ENCODE measurements at places on chromosomes 6 and 20.

DNA sequence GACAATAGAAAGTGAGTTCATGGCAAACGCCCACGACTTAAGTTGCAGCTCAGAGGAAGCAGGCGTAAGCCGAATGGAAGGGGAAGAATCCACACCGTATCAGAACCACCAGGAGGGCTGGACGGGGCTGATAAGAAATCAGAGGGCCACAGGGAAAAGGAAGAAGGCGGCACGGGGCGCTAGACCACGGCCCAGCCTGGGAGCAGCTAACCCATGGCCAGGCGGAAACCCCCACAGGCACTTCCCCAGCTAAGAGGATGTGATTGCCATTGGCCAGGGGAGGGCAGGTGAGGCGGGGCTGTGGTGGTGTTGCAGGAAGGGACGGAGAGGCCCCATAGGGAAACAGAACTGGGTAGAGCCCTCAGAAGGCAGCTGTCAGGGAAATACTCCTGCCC, 174.0 kb upstream of the AFDN start:
- no peak for DNase-seq

DNA sequence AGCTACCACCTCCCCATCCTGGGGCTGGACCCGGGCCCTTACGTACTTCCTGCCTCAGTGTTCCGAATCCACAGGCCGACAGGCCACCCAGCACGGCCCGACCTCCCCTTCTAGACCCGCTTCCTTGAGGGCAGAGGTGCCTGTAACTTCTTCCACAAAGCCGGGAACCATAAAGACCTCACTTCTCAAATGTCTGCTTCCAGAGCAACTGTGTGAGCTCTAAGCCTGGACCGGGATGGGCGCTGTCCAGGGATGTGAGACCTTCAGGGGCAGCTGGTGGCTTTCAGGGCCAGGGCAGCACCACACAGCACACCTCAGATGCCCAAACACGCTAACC, 9.3 kb downstream of the SLC2A4RG start:
- no peak for DNase-seq

DNA sequence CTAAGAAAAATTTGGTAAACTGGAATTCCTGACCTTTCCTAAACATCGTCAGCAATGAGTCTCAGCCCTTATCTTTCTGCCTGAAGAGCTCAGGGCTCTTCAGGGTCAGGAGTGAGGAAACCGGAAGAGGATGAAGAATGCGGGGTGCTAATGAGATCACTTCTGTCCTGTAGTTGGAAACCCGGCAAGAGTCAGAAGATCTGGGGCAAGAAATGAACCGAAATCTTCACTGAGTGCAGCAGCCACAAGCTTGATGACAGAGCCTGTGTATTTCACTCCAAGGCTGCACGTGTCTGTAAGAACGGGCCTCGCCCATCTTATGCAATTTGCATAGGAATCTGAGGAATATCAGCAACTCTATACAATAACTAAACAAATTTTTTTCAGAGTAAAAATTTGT, 60.4 kb upstream of the QKI start:
- DNase-seq: no peak

- DNase-seq: no peak
Measured at GRCh38 chr6:84575264-84575663, 189.1 kb downstream of the TBX18 start.

DNA sequence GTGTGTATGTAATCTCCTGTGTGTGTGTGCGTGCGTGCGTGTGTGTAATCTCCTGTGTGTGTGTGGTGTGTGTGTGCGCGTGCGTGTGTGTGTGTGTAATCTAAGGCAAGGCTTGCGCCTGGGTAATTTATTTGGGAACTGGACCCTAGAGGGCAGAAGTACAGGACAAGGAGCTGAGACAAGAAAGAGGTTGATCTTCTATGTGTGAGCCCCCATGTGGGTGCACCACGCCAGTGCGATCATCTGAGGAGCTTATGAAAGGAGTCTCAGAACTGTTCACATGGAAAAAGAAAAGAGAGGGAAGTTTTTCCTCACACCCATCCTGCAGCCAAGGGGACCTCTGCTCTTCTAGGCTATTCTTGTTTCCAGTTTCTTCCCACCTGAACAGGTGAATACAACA, 220.1 kb upstream of the GGTLC1 start:
- DNase-seq: no peak

GRCh38 chr6:28368522-28368921, 18.8 kb downstream of the ZKSCAN3 start:
- DNase-seq: no peak

- DNase-seq: no peak
Measured at GRCh38 chr6:44780161-44780560, 392.7 kb downstream of the CDC5L start.

GRCh38 chr6:124463271-124463670, 499.0 kb upstream of the RNF217 start:
- DNase-seq: no peak

GRCh38 chr6:24749297-24749696, 25.4 kb upstream of the GMNN start:
- no peak for DNase-seq

DNA sequence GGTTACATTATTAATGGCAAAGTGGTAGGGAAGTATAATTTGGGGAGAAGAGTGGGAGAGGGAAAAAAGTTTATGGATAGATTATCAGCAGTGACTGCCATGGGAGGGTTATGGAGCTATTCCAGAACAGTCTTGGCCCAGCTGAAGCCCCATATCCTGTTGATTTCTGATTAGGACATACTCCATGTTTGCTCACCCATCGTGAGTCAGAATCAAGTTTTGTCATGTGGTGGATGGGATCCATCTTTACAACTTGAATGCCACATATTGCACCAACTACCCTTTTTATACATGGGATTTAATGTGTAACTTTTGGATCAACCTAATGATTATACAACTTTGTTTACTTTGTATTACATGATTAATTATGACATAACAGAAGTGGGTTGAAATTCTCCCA, 217.0 kb downstream of the HAO1 start:
- no peak for DNase-seq

DNA sequence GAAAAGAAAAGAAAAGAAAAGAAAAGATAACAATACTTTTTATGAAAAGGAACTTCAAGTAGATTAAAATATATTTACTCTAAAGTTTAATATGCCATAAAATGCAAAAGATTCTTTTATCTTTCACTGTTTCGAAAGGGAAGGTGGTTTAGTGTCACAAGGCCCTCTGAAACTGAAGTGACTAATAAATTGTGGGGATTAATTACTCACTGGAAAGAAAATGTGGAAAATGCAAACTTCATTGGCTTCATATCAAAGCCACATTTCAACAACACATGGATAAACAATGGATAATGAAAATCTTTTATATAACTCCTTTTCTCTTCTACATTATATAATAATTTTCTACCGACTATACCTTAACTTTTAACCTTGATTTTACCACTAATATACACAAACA, 320.5 kb upstream of the RSPO3 start:
- DNase-seq: peak; percentile 15

- DNase-seq: no peak
Measured at GRCh38 chr6:29865631-29866030, 38.0 kb downstream of the HLA-G start.

DNA sequence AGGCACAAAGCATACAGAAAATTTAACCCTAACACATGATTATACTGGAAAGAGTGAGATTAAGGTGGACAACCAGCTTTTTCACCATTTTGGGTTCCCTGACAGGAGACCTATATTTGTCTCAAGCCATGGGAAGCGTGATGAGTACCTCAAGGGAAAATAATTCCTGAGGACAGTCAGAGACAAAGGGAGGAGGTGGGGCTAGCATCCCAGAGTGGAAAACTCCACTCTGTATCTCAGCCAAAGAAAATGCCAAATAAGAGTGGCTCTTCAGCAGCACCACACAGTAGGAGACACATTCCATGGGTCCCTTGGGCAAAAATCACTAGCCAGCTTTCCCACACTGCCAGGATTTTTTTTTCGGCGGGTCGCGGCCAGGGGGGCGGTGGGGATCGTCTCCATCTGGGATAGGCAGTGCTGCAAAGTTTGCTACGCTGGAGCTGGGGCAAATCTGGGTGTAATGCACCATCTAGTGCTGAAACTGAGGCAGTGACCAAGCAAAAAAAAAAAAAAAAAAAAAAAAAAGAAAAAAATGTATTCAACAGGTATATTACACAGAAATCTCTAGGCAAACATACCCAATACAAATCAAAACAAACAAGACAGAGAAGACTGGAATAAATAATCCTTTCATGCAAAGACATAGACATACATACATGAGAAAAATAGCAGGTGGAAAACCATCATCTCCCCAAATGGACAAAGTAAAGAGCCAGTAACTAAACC, 77.3 kb upstream of the SLC35F1 start:
- DNase-seq: peak; percentile 20

DNA sequence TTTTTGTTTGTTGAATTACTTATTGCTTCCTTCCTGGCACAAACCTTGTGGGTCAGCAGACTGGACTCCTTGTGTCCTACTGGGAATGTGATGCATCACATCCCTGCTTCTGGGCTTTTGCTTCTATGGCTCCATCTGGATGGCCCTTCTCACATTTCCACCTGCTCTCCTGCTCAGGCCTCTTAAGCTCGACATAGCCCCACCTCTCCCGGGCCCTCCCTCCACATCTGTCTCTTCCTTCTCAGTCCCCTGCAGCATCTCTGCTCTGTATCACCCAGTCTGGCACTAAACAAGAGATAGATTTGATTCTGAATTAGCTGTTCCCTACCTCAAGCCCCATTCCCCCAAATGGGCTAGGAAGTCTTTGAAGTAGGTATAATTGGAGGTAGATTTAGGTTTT, 356.8 kb downstream of the DHX35 start:
- DNase-seq: no peak

DNA sequence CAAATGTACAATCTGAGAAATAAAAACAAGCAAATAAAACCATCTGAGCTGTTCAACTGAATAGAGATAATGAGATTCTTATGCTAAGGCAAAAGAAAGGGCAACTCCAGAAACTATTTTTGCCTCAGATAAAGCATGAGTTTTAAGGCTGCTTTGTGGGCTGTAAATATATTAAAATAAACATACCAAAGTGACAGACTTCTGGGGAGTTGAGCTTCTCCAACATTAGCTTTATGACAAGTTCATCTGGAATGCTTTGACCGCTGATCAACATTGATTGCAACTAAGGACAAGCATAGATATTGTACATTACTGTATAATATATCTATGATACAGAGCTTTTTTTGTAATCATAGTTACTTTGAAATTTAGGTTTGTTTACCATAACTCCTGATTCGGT, 19.3 kb downstream of the AK9 start:
- DNase-seq: no peak

DNA sequence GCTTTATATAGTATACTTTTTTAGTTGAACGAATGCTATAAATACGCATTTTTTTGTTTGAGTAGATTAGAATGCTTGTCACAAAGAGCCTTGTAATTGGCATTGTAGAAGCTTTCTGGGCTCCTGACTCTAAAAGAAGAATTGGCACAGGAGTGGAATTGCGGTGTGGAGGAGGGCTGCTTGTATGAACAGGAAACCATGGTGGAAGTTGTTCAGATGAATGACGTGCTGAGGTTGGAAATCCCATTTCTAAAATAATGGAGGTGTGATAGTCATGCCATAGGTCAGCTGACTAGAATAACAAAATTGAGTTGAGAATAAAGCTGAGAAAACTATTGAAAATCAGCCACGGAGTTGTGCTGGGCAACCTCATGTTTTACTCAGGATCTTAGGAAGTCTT, 174.9 kb downstream of the QKI start:
- peak; percentile 34 for DNase-seq

DNA sequence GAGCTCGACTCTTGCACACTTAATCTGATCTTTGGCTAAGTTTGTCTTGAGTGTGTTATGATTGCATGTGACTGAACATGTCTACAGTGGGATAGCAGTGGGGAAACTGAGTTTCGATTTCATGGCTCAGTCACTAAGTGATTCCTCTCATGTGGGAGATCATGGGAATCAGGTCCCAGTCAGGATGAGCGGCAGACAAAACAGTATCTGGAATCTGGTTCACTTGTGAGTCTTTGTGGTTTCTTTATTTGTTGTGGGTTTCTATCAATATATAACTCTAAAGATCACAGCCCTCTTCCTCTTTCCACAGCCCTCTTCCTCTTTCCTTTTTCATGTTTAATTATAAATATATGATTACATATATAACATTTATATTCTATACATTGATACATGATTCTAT, 4.0 kb downstream of the RPP21 start:
- DNase-seq: no peak

DNA sequence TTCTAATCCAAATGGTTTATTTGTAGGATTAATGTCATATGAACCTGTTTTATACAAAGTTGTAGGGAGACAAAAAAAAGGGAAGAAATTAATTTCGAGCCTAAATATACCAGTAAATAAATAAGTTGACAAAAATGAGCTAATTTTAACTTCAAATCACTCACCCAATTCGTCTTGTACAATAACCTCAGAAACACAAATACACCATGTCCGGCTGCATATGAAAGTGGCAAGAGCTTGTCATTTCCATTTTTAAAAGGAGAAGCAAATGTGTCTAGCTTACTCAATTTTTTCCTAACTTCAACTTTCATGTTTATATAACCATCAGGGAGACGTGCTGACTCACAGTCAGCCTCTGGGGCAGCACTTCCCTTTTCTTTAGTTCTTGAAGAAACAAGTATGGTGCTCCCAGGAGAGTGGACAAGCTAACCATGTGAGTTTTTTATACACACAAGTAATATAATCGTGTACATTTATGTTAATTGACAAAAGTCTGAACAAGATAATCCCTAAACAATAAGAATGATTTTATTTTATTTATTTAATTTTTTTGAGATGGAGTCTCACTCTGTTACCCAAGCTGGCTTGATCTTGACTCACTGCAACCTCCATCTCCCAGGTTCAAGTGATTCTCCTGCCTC, 55.5 kb upstream of the SGK1 start:
- DNase-seq: no peak

GRCh38 chr6:7198833-7199800, 91.4 kb downstream of the RREB1 start:
- DNase-seq: no peak

DNA sequence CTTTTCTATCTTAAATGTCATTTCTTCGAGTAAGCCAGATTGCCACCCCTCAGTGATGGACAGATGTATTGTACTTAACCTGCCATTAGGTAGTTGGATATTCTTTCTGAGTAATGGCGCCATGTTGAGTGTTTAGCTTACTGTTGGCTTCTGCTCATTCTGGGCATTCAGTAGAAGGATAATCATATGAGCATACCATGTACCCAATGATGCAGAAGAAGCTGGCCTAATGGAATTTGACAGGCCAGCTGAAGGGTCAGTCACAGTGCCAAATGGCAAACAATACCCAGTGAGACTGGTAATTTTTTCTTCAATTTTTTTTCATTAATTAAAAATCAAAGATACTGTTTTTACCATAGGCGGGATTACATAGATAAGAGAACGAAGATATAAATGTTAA, 1010.8 kb upstream of the EYS start:
- no peak for DNase-seq

DNA sequence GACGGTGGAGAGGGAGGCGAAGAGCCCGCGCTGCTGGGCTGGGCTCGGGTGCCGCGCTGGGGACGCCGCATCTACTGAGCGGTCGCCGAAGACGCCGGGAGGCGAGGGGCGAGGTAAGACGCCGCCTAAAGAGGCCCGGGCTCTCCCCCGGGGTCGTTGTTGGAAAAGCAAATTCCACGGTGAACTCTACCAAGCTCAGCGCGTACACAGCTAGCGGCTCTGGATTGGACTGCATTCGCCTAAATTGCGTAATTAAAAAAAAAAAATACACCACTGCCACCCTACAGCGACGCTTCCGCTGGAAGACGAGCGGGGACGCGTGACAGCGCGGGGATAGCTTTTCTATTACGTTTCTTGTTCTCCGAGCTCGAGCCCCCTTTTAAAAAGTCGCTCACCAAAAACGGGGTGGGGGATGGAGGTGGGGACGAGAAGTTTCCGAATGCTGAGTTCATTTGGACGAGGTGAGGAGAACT, 92.0 kb upstream of the PRDM1 start:
- peak; percentile 42 for DNase-seq
